Activated T-cell treated with anti-CD3 and anti-CD28 coated beads for 4 hours (primary cell): ENCODE measurements at places on chromosomes 3 and 15.

GRCh38 chr3:177811112-177811511, 613.8 kb upstream of the TBL1XR1 start:
- DNase-seq = no peak

- no peak for DNase-seq
Measured at GRCh38 chr3:126316501-126316939, 40.7 kb downstream of the KLF15 start.

- no peak for DNase-seq
Measured at GRCh38 chr15:68259883-68260282, 17.7 kb upstream of the FEM1B start.

DNA sequence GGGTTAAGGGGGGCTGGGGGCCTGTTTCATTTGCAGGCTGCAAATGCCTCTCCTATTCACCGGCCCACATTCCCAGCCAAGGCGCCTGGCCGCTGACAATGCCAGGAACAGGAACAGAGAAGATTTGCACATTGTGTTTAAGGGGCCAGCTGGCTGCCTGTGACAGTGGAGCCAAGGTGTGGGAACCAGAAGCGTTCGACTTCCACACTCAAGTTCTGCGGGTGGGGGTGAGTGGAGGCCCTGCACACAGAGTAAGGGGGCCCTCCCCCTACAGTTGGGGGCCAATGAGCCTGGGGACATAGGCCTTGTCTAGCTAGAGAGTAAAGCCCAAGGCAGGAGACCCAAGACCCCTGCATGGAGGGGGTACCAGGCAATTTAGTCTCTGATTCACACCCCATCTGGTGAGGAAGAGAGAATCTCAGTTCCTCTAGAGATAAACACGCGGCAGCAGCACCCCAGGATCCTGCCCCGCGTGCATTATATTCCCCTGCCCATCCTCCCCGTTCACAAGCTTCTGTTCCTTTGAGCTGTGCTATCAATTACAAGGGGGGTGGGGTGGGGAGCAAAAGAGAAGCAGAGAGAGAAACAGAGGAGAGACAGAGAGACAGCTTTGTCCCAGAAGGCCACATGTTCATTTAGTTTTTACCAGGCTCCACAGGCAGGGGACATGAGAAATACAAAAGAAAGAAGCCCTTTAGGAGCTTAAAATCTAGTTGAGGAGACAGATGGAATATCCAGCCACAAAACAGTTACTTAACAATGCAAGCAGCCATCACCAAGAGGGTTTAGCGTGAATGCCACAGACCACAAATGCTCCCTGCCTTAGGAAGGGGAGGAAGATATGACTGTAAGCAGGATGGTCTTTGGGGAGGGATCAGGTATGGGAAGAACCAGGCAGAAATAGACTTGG, 9.2 kb downstream of the IGDCC3 start:
- no peak for DNase-seq

DNA sequence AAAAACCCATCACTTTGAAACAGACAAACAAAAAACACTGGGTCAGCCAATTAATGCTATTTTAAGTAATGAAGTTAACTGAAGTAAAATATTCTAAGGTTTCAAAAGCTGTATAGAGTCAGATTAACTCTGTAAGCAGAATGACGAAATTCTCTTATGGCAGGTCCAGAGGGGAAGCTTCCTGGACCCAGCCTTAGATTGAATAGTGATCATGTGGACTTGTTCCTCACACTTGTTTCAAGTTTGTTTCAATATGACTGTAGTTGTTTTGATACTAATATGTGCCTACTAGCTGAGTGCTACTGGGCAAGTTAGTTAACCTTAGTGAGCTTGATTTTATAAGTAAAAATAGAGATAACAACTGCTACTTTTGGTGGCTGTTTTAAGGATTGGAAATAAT, 32.6 kb downstream of the PLS1 start:
- no peak for DNase-seq

DNA sequence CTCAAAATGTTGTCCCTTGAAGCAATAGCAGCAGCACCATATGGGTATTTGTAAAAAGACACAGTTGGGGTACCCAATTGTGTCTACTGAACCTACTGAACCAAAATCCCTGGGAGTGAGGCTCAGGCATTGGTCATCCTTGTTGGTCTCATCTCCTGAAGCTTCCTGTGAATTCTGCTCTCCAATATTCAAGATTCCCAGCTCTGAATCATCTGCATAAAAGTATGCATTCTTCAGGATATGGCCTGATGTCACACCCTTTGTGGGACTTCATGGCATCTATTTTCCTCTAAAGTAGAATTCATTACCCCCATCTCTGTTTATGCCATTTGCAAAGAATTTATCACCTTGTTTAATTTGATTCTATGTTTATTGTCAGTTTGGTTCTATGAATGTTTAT, 13.3 kb upstream of the PTX3 start:
- no peak for DNase-seq

GRCh38 chr15:42215913-42216829, 8.1 kb upstream of the VPS39 start:
- DNase-seq = no peak

DNA sequence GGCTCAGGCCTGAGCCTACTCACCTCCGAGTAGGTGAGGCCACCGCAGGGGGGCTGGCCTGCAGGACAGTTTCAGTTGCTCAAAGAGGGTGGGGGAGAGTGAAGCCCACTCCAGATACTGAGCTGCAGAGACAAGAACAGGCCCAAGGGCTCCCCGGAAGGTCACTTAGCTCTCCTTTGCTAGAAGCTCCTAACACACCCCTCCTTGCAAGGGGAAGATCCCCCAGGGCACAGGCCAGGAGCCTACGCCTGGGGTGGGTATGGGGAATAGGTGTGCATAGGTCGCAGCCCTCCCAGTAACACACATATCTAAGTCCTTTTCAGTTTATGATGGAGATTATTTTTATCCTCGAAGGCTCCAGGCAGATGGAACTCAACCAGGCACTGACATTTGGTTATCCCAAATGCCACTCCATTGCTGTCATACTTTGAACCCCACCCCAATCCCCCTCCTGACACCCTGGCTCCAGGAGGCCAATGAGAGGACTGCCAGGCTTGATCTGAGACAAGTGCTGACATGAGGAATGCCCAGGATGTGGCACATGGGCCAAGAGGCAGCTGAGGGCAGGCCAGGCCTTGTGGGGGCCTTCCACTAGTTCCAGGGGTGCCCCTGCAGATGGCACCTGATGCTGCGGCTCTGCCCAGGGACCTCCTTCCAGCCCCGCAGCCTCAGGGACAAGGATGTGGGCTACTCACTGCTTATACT, 1.1 kb upstream of the MUSTN1 start:
- DNase-seq = no peak

- no peak for DNase-seq
Measured at GRCh38 chr3:173066044-173067004, 74.7 kb downstream of the SPATA16 start.

DNA sequence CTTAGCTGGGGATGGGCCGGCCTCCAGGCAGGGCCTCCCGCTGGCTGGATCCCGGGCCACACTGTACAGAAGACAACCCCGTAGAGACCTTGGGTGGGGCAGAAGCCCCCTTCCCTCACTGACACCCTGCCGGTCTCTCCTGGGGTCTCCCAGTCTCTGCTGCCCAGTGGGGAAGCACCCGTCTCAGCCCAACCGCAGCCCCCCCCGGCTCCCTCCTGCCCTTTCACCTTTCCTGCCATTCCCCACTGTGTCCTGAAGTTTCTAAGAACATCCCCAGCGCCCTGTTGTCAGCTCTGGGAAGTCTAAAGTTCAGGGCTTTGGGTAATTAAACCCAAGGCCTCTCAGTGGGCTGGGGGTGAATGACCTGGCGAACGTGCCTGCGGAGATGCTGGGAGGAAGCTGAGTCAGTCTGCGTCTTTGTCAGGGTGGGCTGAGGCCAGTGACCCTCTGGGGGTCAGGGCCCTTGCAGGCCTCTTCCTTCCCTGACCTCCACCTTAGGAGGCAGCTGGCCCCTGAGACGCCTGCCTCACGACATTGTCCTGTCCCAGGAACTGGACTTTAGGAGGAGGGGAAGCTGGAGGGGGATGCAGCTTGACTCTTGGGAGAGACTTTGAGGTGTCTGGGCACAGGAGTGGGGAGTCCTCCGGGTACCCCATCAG, 1.4 kb upstream of the SLC51A start:
- DNase-seq = no peak

DNA sequence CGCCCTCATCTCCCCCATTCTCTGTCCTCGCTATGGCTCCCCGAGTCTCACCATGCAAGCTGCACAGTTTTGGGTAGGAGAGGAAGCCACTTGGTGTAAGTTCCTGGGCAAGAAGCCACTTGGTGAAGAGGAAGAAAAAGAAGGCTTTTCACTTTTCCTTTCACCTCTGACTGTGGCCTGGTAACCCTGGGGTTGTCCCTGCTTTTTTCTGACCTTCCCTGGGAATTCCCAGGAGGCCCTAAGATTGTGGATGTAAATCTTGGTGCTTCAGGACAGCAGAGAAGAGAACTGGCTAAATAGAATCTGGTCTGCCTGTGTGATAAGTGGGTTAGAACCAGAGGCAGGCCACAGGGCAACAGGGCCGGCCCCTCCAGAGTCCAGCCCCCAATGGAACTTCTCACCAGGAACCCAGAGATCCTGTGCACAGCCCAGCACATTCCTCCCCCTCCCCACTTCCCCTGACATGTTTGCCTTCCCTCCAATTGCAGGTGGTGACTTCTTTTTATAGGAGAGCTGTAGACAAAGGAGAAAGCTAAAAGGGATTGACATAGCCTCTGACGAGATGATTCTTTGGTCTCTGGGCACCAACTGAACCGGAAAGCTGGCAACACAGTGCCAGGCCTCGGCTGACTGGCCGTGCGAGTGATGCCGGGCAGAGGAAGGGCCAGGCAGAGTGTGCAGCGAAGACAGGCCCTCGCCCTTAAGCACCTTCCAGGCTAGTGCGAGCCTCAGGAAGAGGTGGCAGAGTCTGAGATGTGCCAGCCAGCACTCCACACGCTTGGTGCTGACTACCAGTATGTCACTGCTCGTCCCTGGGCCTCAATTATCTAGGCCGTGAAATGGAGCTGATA, 19.4 kb upstream of the SKOR1 start:
- DNase-seq = no peak

GRCh38 chr15:79965846-79966630, 5.0 kb downstream of the BCL2A1 start:
- no peak for DNase-seq

GRCh38 chr3:52453496-52454249, at the start of gene TNNC1:
Gene TNNC1 (minus strand): TSS chr3:52454041. CDS start chr3:52454015, 26 bp downstream.
- DNase-seq = no peak

DNA sequence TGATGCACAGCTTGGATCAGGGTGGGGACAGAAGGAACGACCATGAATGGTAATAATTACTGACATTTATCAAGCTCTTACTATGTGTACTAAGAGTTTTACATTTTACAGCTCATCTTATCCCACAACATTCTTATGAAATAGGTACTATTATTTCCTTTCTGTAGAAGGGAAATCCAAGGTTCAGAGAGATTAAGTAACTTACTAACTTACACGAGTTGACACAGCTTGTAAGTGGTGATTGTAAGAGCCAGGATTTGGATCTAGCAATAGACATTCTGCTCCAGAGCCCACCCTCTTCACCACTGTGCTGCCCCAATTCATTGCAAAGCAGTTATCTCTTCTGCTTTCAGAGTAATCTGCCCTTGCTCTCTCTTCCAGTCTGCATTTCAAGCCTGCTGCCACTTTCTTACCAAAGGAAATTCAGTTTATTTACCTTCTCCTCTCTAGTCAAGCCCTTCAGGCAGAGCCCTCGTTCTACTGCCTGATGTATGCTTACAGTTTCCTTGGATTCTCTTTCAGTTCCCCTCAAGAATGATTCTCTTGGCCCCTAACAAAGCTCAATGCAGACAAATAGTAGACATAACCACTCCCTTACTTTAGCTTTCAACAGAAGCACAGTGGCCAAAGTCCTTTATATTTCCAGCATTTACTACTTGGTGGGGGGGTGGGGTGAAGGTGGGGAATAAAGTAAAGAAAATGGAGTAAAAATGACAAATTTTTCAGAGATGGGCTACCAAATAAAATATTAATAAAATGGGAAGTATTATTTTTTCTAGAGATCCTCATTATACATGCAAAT, 65.8 kb downstream of the ATP8B4 start:
- no peak for DNase-seq

DNA sequence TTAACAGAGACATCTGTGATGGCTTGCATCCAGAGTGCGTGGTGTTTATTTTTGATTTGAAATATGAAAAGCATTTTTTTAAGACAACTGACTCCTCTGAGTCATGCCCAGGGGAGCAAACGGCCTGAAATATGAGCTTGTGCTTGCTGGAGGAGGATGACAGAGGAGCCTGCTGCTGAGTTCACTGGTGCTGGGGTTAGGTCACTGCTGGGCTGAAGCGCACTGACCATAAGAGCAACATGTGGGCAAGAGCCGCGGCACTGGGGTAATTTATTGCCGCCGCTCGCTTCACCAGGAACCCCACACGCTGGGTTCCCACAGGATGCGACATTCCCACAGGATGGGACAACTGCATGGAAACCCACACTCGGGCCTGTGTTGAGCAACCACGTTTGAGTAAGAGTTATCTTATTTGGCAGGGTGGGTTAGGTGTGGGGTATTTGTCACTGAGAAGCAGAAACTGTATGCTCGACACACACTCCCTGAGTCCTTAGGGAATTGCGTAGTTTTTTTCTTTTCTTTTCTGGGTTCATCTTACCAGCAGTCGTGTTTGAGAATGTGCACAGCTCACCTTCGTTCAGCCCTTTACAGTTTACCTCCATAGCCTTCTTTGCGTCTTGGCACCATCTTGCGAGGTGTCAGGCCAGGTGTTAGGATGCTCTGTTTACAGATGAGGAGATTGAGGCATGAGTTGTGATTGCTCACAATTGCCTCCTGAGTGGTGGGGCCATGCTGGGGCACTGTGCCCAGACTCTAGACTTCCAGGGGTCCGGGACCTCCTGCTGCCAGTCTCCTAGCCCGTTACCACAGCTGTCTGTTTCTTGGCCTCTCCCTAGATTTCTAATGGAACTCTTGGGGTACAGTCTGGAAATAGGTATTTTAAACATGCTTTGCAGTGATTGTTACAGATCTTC, 60.4 kb downstream of the SMAD3 start:
- no peak for DNase-seq

- DNase-seq = no peak
Measured at GRCh38 chr3:29534006-29534405, 253.1 kb downstream of the RBMS3 start.

- DNase-seq = no peak
Measured at GRCh38 chr15:94972314-94972713, 741.0 kb downstream of the MCTP2 start.

GRCh38 chr3:172031996-172032395, 7.4 kb upstream of the FNDC3B start:
- no peak for DNase-seq

DNA sequence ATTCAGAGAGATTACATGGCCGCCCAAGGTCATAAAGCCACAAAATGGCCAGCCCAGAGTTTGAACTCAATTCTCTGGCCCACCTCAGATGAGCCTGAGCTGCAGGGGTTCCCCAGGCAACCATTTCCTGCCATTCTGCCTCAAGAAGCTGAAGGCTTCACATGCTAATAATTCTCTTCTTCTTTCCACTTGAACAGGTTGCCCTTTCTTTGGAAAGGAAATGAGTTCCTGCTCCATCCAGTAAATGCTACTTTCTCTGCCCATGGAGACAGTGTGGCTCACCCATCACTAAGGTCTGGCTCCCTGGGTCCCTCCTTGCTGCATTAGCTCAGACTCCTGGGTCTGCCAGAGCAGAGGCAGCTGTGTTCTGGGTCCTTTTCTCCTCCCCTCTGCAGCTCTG, 48.2 kb downstream of the TRIM42 start:
- DNase-seq = no peak

GRCh38 chr3:137464341-137464740, 299.8 kb upstream of the SOX14 start:
- no peak for DNase-seq

- DNase-seq = no peak
Measured at GRCh38 chr3:73321286-73321999, 260.0 kb downstream of the EBLN2 start.
